Non-pigmented ciliary epithelial cell (primary cell): ENCODE measurements at places on chromosomes 2 and 18.

DNA sequence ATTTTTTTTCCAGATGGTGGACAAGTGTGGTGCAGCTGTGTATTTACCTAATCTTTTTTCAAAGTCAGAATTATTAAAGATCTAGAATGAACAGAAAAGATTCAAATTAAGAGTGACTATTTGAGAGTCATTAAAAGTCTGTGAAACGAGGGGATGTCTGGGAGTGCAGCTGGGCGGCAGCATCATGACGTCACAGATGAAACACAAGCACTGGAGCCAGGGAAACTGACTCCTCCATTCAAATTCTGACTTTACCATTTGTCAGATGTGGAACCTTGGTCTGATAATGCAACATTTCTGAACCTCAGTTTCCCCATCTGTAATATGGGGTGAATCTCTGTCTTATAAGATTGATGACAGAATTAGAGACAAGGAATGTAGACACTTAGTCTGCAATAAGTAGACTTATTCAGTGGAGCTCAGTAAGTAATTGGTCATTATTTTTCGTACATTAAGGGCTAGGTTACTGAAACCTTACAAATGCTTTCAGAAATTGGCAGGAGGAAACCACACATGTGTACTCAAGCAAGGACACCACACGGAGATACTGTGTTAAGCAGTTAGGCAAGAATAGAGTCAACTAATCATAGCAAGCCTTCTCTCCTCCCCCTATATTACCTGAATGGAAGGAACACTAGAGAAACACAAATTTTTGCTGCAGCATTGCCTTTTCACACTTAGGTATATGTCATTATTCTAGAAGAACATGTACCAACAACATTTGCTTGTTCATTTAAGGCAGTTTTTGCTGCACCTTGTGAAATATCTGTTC is 27.8 kb upstream of the CXXC1 start:
- DNase-seq: no peak

DNA sequence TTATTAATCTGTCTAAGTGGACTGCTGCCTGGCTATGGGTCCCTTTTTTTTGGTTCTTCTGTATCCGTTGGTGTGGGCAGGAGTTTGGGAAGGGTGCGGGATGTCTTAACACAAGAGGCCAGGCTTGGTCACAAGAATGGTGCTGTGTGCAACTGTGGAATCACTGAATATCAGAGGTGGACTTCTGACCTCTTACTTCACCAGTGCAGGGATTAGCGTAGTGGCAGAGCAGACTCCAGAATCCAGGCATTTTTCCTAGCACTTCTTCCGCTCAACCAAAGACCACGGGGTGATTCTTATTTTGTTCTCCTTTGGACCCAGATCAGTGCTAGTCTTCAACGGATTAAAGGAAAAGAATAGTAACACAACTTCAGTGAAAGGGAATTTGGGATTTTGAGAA is 254.3 kb upstream of the TNP1 start:
- DNase-seq: no peak

DNA sequence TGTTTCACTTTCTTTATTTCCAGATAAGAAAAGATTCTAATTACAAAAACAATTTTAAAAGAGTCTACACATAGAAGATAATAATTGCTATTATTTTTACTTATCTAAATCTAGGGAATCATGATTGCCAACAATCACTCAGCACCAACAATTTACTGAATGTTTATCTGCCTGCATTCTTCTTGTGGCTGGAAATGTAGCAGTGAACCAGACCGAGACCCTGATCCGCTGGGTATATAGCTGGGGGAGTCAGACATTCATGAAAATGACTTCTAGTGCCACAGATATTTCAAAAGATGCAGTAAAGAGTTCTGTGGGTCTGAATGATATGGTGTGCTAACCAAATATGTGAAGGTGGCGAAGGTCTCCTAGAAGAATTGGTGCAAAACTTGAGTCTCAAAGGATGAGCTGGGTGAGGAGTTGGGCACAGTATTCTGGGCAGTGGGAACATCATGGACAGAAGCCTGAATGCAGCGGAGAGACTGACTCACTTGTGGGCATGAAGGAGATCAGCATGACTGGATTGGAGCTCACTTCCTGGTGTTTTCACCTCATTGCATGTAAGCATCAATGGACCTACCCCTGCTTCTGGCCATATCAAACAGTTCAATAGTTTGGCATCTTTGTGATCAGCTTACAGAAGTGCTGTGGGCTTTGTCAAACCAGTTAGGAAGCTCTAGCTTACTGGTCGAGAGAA is 26.1 kb upstream of the FN1 start:
- DNase-seq: peak; percentile 68

DNA sequence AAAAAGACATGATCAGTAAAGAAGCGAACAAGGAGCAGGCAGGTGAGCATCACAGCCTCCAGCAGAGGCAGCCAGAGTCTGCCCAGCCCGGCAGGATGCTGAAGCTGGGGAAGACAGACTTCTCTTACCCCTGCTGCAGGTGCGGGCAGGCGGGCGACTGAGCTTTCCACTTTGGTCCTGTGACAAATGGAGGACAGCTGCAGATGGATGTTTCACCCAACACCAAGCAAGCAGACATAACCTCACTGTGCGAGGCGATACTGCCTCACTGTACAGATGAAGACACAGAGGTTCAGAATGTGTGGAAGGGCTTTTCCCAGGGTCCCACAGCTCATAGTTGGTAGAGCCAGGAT is 251.0 kb downstream of the AFF3 start:
- no peak for DNase-seq

DNA sequence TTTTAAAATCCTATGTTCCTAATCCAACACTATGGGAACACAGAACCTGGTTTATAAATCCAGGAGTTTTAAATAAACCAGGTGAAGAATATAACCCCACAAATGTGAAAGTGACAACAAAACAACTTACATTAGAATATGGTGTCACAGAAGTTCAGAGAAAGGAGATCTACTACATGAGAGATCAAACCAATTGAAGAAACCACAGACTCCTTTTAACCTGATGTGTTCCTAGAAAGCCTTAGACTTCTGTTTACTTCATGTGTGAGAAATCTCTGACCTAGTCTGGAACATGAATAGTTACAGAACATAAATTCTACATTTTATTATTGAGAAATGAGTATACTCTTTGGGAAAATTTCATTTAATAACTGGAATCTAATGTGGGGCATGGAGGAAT is 165.3 kb downstream of the FTCDNL1 start:
- DNase-seq: no peak

- DNase-seq: no peak
Observed at GRCh38 chr18:62875323-62875722, 160.0 kb downstream of the PHLPP1 start.

GRCh38 chr2:94874277-94874997 is 3.2 kb downstream of the TEKT4 start:
- no peak for DNase-seq

GRCh38 chr18:11052800-11053199 is 96.6 kb downstream of the PIEZO2 start:
- DNase-seq: no peak

DNA sequence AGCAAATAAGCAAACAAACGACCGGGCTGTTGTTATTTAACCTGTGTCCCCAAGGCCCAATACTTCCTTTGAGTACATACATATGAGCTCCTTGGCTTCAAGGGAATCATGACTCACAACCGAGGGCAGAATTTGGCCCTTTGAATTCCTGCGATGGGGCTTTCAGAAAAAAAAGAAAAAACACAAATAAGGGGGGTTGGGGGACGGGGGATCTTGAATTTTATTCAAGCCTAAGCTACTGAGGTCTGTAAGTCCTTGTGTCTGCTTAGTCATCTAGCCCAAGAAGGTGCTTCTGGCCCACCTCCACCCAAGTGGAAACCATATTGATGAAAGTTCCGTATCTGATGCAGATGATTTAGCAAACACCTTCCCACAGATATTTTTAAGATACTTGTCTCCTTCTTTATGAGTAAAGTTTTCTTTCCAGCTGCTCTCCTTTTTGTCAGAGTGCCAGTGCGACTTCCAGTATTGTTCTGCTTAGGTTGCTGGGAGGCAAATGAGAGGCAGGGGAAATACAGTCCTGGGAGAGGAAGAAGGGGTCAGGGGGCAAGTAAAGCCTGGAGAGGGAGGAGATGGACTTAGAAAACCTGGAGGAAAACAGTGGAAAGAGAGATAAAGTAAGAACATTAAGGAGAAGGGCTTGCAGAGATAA is 169.6 kb downstream of the ZEB2 start:
- no peak for DNase-seq
